Endothelial cell (in vitro differentiated cells): ENCODE measurements at places on chromosomes 1 and 21. TPM values are rescaled to one million over a fixed set of nuclear protein-coding genes. Genes with fewer than 3 reads are reported as not detected.

GRCh38 chr1:29953961-29954360 lies 717.6 kb downstream of the PTPRU start:
- DNase-seq: no peak

PCP4L1 gene
- total RNA-seq: not detected

FMO5 gene
- total RNA-seq: 1.6 TPM

VHLL gene
- not detected for total RNA-seq

DNA sequence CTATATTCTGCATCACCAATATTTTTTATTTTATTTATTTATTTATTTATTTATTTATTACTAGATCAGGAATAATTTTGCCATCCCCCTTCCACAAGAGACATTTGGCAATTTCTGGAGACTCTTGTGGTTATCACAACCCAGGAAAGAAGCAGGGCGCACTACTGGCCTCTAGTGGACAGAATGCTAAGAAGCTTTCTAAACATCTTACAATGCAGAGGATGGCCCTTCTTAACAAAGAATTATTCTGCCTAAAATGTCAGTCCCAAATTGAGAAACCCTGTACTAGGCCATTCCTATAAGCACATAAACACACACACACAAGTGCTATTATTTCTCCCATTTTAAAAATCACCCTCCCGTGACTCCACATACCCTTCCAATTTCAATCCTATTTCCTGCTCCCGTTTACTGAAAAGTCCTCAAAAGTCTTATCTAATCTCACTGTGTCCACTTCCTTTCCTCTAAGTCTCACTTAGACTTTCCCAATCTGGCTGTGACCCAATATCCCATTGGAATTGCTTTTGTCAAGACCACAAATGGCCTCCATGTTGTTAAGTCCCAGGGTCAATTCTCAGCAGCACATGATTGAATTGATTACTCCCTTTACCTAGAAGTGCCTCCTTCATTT lies 43.7 kb upstream of the RNF11 start:
- peak; percentile 73 for DNase-seq

DNA sequence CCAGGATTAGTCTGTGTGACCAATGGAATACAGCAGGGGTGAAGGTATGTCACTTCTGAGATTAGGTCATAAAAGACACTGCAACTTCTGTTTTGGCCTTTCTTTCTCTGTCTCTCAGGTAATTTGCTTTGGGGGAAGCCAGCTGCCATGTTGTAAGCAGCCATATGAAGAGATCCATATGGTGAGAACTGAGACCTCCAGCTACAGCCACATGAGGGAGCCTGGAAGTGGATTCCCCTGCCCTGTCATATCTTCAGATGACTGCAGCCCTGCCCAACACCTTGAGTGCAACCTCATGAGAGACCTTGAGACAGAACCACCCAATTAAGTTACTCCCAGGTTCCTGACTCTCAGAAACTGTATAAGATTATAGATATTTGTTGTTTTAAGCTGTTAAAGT lies 70.1 kb upstream of the ESRRG start:
- DNase-seq: no peak

GRCh38 chr1:107141491-107142126 lies 770 bp downstream of the NTNG1 start:
- DNase-seq: peak; percentile 28

DNA sequence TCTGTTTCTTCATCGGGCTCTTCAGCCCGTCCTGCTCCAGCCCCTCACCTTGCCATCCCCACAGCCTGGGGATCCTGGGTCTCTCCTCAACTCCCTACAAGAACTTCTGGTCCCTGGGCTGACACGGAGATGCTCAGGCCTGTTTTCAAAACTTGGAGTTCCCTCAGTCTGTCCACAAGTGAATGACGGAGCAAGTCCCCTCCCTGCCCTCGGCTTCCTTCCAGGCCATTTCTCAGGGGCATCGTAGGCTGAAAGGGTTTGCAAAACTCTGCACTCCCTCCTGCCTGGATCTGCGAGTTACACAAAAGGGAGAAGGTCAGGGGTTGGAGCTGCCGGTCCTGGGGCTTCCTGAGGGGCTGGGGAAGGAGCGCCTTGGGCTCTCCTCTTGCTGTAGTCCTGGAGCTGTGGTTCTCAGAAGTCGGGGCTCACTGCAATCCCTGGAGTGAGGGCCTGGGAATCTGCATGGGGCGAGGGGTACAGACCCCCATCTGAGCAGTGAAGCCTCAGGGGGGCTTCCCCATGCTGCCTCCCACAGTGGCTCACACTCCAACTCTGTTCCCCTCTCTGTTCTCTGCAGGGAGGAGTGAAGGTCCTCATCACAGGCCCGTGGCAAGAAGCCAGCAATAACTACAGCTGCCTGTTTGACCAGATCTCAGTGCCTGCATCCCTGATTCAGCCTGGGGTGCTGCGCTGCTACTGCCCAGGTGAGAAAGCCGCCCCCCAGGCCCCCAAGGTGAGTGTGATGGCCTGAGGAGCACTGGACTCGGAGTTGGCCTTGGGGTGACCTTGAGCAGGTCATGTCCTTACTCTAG lies 100.6 kb upstream of the VAMP3 start:
- DNase-seq: no peak

DNA sequence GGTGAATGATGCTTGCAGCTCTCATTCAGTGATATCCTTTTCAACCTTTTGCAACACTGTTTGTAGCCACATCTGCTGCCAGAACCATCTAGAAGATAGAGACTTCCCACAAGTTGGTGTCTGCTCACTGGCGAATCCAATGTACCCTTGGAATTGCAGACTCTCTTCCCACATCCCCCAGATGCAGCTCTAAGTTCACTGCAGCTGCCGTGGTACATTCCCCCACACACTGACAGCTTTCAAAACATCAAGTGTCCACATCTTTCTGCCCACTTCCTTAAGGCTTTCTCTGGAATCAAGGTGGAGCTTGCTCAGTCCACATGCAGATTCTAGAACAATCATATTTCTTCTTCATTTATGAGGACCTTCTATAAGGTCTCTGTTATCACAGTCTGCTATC lies 99.2 kb downstream of the PLPPR4 start:
- no peak for DNase-seq

- no peak for DNase-seq
Measured at GRCh38 chr1:112872551-112872962, 83.4 kb downstream of the SLC16A1 start.
